ENCODE measurements at places on chromosomes 7 and 10. TPM values are rescaled to one million over a fixed set of nuclear protein-coding genes. Genes with fewer than 3 reads are reported as not detected.

Gene ASB10
- not detected for total RNA-seq

- DNase-seq, result no peak
Measured at GRCh38 chr7:87380905-87381304, 35.4 kb downstream of the CROT start.

- peak; percentile 5 for DNase-seq
Measured at GRCh38 chr10:24034571-24034970, 174.4 kb upstream of the KIAA1217 start.

DNA sequence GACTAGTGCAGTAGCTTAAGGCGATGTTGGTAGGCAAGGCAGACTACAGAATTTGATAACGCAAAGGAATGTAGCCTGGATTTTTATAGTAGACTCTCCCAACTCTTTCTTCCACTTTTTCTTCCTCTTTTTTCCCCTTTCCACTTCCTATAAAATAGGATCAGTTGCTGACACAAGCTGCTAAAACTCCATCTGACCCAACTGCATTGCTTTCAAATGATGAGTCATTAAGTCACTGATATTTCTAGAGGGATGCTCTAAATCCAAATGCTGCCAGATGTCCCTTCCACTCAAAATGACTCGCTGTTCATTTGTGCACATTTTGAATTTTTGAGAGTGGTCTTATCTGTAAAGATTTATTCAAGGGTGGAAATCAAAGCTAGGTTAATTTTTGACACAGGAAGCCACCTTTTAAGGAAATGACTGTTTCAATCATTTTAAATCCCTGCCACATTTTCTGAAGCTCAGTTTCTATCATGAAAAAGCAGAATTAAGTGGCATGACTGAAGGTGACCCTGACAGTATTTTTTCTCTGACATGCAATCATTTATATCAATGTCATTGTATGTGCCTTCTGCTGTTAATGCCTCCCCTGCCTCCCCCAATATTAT is 25.8 kb upstream of the SFMBT2 start:
- DNase-seq, result no peak

Gene INSYN2A
- total RNA-seq, result 0.53 TPM

DNA sequence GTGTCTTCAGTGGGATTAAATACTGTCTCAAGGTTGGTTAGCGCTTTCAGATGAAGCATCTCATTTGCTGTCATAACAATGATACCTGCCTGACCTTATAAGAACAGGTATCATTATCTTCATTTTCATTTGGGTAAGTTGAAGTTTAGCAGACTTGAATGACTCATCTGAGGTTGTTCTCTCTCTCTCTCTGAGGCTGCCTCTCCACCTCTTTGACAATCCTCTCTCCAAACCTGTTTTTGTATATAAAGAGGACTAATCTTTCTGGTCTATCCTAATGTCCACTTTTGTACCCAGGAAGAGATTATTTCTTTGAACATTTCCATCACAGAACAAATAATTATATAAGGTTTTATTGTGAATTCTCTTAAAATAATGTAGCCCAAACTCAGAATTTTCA is 291.4 kb downstream of the KLF6 start:
- no peak for DNase-seq

DNA sequence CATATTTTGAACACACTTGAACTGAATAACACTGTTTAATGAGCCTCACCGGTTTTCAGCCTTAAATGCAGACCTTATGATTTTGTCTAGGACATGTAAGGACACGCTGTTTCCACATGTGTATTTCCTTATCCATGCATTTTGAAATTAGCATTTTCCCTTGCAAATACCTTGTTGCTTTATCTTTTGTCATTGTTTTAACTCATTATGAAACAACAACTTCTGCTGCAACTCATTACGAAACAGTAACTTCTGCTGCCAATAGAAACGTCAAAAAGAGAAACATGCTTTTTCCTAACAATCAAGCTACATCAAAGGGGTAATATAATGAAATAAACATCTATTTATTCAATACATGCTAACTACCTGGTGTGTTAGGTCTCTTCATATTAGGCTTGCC is 322.0 kb downstream of the AGMO start:
- DNase-seq, result no peak

DNA sequence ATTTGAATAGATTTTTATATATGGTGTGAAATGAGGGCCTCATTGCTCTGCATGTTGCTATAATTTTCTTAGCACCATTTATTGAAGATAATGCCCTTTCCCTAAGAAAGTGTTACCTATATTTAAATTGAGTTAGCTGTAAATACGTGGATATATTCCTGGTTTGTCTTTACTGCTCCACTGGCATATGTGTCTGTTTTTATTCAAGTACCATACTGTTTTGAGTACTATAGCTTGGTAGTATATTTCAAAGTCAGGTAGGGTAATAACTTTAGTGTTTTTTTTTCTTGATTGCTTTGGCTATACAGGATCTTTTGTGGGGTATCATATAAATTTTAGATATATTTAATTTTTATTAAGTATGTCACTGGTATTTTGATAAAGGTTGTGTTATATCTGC is 31.4 kb downstream of the ZNF273 start:
- no peak for DNase-seq

GRCh38 chr7:44700322-44700721 is 48.3 kb upstream of the ZMIZ2 start:
- DNase-seq, result no peak

Gene IQUB
- total RNA-seq, result 0.29 TPM

Gene DNAH11
- 3.4 TPM for total RNA-seq

GRCh38 chr10:106576534-106576933 is 588.0 kb downstream of the SORCS1 start:
- DNase-seq, result no peak

GRCh38 chr7:148543-148931 is 43.8 kb upstream of the FAM20C start:
- DNase-seq, result no peak

GRCh38 chr10:28036587-28036986 is 37.7 kb upstream of the ODAD2 start:
- no peak for DNase-seq

GRCh38 chr10:112663234-112664125 is 216.5 kb downstream of the VTI1A start:
- DNase-seq, result no peak

- DNase-seq, result peak; percentile 23
Measured at GRCh38 chr7:83579740-83580139, 69.2 kb downstream of the SEMA3E start.

Gene RBP3
- not detected for total RNA-seq

DNA sequence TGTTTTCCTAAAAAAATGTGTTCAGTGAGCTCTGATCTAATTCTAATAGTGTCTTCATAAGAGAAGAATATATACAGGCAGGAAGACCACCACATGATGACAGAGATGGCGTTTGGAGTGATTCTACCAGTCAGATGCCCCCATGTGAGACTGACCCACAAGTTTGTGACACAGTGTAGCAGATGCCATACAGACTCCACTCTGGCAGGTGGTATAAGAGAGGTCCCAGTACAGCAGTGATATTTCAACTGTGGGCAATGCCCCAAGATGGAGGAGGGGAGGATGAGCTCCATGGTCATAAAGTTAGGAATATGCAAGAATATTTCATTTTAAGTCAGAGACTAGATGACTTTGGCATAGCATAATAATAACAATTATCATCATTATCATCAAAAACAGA is 1022.6 kb downstream of the KCNMA1 start:
- DNase-seq, result no peak

DNA sequence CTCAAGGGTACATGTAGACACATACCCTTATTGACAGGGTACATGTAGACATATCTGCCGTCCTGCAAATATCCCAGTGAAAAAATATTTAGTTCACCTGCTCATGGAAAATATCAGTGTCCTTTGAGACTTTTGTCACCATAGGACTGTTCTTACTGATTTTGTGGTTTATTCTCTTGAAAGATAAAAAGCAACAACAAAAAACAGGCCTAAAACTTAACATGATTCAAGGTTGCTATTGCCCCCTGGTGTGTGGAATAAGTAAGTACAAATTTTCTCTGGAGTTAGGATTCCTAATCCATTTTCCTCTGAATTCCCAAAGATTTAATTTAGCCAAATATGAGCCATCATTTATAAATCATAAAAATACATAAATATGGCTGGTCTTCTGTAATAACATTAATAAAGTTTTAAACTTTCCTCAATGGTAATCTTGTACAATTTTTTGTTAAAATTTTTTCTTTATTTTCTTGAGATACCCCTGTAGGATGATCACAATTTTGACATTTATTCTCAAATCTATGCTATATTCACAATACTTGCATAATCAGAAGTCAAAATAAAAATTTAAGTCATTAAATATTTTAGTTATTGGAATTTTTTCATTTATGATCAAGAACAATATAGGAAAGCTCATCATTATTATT is 741.4 kb upstream of the POT1 start:
- DNase-seq, result peak; percentile 25

All from glomerular endothelial cell (primary cell).